Memory B cell (primary cell): ENCODE measurements at places on chromosomes 13 and 19.
A peak's percentile ranks its signal among the peaks of the same experiment; 100 is the strongest.

- DNase-seq: peak; percentile 68
Measured at GRCh38 chr19:35267818-35268535, 785 bp upstream of the USF2 start.

- DNase-seq: no peak
Measured at GRCh38 chr13:98489446-98490194, 87.3 kb downstream of the STK24 start.

DNA sequence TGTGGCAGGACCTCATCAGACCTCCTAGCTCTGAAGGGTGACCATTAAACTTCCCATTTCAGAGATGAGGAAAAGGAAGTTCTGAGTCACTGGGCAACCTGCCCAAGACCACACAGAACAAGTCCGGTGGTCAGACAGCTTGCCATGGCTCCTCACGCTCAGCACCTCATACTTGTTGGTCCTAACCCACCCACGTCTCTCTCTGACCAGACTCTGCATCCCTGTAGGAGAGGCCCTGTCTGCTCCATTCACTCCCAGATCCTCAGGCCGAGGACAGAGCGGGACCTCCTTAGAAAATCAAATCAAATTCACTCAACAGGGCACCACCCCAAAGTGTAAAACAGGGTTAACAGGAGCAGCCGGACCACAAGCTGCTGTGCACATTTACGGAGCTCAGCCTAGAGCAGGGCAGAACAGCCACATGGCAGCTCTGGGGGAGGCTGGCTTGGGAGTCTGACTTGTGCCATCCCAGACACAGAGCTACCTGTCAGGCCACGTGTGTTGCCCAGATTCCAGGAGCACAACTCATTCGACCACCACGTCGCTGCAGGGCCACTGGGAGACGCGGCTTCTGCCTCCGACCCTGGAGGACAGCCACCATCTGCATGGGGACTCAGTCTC, 1.7 kb downstream of the MIER2 start:
- no peak for DNase-seq

DNA sequence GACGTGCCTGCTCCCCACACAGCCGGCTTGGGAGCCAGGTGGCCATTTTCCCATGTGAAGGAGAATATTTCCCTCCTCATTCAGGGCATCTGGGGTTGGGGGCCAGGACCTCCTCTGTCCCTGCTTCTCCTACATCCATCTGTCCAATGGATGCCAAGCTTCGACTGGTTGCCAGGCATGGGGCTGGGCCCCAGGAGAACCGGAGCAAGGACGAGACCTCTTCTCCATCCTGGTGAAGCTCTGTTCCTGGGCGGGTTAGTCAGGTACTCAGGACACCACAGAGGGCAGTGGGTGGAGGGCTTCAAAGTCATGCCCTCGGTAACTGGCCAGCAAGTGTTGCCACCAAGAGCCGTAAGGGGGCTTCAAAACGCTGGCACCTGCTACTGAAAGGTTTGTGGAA, 22.3 kb upstream of the SLC15A1 start:
- DNase-seq: no peak

DNA sequence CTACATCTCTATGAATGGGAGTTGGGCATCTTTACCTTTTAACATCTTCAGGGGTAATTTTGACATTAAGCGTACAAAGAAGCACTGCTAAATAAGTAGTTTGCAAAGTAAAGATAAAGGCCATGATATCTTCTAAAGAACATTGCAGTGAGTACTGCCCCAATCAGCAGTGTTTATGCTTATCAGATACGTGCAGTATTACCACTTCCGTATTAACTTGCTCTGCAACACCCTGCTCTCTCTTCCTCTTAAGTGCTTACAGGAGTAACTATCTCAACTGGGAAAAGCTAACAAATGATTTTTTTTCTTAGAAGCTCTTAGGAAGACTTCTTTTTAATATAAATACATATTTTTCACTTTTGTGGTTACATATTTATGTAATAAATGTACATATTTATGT, 793.7 kb upstream of the SLC10A2 start:
- DNase-seq: no peak

DNA sequence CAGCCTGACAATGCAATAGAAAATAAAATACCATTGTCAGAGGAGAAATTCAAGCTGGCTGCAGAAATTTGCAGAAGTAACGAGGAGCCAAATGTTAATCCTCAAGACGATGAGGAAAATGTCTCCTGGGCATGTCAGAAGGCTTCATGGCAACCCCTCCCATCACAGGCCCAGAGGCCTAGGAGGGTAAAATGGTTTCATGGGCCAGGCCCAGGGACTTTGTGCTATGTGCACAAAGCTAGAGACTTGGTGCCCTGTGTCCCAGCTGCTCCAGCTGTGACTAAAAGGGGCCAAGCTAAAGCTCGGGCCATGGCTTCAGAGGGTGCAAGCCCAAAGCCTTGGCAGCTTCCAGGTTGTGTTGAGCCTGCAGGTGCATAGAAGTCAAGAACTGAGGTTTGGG, 431.7 kb downstream of the LMO7 start:
- no peak for DNase-seq

DNA sequence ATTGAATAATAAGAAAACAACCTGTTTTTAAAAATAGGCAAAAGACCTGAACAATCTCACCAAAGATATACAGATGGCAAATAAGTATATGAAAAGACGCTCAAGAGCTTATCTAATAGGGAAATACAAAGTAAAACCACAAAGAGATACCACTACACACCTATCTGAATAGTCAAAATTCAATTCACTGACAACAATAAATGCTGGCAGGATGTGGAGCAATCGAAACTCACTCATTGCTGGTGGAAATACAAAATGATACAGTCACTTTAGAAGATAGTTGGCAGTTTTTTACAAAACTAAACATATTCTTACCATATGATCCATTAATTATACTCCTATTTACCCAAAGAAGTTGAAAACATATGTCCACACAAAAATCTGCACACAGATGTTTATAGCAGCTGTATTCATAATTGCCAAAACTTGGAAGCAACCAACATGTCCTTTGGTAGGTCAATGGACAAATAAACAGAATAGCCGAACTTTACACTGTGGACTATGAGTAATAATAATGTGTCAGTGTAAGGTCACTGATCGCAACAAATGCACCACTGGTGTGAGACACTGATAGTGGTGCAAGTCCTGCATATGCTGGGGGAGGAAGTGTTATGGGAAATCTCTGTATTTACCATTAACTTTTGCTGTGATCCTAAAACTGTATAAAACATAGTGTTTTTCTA, 20.8 kb downstream of the ZC3H13 start:
- no peak for DNase-seq

DNA sequence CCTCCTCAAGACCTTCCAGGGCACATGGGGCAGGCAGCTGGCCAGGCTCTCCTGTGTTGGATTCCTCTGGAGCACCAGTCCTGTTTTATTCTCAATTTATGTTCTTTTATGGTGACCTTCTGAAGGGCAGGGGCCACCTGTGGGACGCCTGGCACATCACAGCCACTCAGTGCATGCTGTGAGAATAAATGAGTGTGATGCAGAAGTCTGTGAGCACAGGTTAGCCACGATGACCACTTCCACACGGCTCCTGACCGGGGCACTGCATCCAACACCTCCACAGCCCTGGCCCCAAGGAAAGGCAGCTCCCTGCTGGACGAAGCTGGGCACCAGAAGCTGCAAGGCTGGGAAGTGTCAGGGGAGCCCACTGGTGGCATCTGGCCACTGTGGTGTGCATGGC, 122.8 kb downstream of the CRYL1 start:
- no peak for DNase-seq

DNA sequence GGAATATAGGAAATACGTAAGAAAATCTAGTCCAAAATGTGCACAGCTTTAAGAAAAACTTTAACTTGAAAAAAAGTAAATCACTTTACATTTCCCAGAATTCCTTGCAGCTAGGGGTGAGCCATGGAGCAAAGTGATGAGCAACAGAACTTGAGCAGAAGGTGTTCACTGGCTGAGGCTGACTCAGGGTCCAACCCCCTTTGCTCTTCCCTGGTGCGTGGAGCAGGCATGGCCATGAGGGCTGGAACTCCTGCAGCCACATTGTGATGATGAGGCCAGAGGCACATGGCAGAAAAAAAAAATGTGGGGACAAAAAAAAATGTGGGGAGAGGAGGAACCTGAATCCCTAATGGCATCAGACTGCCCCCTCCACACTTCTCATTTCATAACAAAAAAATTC, 9.9 kb upstream of the PLA2G4C start:
- DNase-seq: no peak

DNA sequence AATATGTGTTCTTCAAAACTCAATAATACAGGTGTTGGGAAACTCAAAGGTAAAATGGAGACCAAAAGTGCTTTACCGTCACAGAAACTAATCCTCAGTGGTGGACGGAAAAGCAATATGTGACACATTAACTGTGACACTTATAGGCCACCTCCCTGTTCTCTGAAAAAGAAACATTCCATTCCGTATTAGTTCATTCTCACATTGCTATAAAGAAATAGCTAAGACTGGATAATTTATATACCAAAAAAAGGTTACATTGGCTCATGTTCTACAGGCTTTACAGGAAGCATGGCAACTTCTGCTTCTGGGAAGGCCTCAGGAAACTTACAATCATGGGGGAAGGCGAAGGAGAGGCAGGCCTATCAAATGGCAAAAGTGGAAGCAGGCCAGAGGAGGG, 435.3 kb upstream of the HTR2A start:
- no peak for DNase-seq

DNA sequence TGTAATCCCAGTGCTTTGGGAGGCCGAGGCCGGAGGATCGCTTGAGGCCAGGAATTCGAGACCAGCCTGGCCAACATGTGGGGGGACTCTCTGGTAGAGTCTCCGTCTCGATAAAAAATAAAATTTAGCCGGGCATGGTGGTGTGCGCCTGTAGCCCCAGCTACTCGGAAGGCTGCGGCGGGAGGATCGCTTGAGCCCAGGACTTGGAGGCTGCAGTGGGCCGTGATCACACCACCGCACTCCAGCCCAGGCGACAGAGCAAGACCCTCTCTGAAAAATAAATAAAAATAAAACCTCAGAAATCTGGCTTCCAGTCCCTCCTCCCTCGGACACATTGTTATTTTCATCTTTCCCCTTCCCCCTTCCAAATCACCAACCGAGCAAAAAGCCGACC, 332 bp downstream of the IRGQ start:
- no peak for DNase-seq

DNA sequence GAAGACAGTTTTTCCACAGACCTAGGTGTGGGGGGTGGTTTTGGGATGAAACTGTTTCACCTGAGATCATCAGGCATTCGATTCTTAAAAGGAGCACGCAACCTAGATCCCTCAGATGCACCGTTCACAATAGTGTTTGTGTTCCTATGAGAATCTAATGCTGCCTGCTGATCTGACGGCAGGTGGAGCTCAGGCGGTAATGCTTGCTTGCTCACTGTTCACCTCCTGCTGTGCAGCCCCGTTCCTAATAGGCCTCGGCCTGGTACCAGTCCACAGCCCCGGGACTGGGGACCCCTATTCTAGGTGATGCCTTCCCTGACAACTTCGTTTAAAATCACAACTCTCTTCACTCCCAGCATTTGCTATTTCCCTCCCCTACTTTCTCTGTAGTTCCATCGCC, 149.6 kb downstream of the IER2 start:
- no peak for DNase-seq

- DNase-seq: peak; percentile 74
Measured at GRCh38 chr19:7925171-7925851, 624 bp downstream of the CTXN1 start.

GRCh38 chr19:2633693-2634075, 68.8 kb downstream of the GNG7 start:
- DNase-seq: no peak

GRCh38 chr19:29810504-29810871, 1.3 kb upstream of the CCNE1 start:
- no peak for DNase-seq

DNA sequence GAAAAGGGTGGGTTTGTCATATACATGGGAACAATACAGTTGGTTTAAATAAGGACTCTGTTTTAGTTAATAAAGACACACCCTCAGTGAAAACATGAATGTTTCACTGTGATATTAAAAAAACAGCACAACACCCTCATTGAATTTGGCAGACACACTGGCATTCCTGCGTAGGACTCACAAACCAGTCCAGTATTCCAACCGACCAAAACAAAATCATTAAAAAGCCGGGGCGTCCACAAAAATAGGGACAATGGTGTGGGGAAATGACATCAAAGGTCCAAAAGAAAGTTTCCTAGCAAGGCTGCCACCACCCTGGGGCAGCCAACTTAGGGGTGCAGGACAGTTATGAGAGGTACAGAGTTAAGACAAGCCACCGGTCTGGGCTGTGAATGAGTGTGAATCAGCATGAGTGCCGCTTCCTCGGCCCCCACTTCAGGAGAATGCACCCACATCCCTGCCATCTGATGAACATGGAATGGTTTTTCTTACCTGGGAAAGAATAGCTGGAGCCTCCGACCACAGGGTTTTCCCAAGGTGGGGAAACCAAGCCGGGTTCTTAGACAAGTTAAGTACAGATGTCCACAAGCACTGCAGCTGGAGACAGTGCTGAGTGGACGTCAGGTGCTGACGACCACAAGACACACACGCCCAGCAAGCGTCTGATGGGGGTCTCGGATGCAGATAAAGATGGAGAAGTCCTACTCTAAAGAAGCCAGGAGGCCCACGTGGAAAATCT, 73.3 kb downstream of the KLF2 start:
- DNase-seq: no peak

- no peak for DNase-seq
Measured at GRCh38 chr19:58268344-58268743, 10.4 kb upstream of the ZNF8 start.

GRCh38 chr19:42032431-42032830, 37.6 kb downstream of the GRIK5 start:
- no peak for DNase-seq

GRCh38 chr13:53207556-53207955, 178.9 kb downstream of the OLFM4 start:
- DNase-seq: no peak

DNA sequence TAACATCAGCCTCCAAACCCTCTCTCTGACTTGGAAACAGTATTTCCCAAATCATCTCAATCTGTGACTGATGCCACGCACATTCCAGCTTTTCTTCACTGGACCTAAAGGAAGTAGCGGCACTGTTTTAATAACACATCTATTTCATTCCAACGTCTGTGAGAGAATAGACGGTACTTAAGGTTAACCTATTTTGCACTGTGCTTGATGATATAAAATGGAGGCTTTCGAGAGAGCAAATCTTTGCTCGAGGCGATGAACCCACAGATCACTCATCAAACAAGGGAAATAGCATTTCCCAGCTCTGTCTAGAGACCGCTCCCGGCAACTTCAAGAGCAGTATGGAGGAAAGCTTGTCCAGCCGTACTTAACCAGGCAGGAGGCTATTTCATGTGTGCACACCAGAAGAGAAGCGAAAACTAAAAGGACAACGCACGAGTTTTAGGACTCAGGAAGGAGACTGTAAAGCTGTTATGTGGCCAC, 2.9 kb downstream of the UBL3 start:
- DNase-seq: no peak
